Bone marrow (tissue), 2 donors: ENCODE measurements at places on chromosomes 4 and X.

DNA sequence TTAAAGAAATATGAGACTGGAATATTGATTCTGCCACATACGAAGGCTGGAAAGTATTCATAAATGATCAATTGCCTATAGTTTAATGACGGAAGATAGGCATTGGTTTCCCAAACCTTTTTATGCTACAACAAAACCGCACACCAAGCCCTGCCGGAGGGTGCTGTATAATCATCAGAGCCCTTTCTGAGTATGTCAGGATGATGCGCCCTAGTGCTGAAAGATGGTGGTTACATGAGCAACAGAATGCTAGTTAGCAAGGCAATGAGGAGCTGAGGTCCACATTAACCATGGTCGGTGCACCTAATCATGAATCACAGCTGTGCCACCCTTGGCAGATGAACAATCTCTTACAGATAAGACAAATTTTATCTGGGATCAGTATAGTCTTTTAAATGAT lies 491.1 kb downstream of the PACRGL start:
- no peak for DNase-seq

GRCh38 chr4:184825141-184825895 lies 450 bp downstream of the ACSL1 start:
- DNase-seq = no peak

GRCh38 chrX:125505207-125505606 lies 185.5 kb downstream of the TEX13C start:
- no peak for DNase-seq

GRCh38 chr4:146762016-146762415 lies 123.3 kb downstream of the POU4F2 start:
- DNase-seq = no peak

- no peak for DNase-seq
Observed at GRCh38 chr4:146291313-146291712, 77.0 kb downstream of the REELD1 start.

GRCh38 chrX:40496728-40497127 lies 84.0 kb upstream of the ATP6AP2 start:
- DNase-seq = no peak

GRCh38 chrX:155632431-155633100 lies 19.8 kb upstream of the TMLHE start:
- peak; percentile 44 for DNase-seq

DNA sequence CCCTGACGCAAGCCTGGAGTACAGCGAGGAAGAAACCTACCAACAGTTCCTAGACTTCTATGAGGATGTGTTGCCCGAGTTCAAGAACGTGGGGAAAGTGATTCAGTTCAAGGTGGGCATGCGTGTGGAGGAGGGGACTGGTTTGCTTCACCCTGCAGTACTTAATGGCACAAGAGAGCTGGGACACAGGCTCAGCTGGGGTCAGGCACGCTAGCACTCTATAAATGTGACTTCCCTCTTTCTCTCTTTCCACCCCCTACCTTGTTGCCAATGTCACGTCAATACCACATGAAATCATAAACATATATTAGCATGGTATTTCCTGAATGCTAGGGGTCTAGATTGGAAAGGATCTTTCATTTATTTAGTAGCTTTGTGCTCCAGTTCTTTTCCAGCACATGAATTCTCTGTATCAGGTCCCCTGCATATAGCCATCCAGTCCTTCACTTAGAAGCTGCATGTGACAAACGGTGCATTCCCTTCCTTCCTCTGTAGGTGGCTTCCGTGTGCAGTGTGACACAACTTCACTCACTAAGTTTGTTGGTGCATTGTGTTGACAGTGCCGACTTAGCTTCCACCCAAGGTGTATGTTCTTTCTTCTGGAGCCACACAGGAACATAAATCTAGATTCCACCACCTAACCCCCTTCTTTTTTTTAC lies 25.6 kb downstream of the ZRSR2 start:
- DNase-seq = no peak

DNA sequence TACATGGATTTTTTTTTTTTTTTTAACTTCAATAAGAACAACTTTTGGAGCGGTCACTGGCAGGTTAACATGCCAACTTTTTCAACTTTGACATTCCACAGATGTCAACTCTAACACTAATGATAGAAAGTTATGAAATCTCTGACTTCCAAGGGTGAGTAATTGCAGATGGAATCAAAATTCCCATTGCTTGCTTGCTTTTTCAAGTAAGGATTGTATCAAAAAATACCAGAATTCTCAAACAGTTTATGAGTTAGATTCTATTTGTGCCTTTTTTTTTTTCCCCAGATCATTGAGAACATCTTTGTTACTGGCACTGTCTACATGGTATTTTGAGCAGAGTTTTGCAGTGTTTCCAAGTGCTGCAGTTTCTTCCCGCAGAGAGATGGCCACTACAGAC lies 50.3 kb upstream of the OTUD4 start:
- DNase-seq = no peak

- DNase-seq = no peak
Observed at GRCh38 chr4:156512622-156513021, 459.0 kb downstream of the PDGFC start.

DNA sequence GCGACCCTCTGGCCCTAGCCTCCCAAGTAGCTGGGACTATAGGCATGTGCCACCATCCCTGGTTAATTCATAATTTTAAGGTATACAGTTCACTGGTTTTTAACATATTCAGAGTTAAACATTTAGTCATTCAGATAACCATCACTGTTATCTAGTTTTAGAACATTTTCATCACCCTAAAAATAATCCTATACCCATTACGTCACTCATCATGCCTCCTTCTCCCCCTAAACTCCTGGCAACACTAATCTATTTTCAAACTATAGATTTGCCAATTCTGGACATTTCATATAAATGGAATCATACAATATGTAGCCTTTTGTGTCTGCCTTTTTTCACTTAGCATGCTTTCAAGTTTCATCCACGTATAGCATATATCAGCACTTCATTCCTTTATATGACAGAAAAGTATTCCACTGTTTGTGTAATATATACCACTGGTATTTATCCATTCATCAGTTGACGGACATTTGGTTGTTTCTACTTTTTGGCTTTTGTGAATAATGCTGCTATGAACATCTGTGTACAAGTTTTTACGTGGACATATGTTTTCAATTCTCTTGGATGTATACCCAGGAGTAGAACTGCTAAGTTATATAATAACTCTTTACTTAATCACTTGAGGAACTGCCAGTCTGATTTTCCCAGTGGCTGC lies 32.0 kb upstream of the RPS3A start:
- DNase-seq = no peak
